Left renal cortex interstitium (tissue), 4 donors: ENCODE measurements at places on chromosomes 2 and 18.

GRCh38 chr2:74917702-74918619 lies 40.5 kb upstream of the POLE4 start:
- DNase-seq, result no peak

DNA sequence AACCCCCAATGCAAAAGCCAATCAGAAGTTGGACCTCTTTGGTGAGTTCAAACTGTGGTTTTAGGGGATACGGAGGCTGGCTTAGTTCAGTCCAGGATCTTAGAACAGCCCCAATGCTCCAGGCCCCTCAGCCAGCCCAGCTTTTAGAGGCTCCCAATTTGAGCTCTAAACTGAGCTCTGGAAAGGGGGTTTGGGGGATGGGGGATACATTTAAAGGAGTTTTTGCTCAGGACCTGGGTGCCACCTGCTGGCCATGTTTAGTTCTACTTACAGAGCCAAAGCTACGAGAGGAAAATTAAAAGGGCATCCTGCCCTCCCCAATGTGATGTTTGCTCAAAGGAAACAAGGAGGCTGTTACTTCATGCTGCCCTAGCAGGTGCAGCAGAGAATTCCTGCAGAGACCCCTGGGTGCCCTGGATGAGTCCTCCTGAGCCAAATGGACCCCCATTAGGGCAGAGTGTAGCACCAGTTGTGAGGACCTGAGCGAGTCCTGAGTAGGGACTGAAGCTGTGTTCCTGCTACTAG lies 15.9 kb upstream of the TMEM214 start:
- DNase-seq, result no peak

DNA sequence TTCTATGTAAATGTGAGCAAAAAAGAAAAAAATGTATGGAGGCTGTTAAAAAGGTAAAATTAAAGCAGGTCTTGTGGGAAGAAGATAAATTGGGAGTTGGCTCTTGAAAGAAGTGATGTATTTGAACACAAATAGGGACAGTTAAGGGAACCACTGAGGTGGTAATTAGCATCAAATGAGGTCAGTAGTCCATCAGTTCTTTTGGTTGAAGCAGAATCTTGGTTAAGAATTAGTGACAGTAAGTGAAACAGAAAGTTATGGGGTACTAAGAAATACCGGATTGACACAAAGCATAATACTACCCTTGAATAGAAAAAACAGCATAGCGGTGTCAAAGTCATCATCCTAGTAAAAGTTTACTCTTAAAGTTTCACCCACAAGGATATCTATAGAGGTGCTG lies 352.6 kb upstream of the VRK2 start:
- DNase-seq, result no peak

DNA sequence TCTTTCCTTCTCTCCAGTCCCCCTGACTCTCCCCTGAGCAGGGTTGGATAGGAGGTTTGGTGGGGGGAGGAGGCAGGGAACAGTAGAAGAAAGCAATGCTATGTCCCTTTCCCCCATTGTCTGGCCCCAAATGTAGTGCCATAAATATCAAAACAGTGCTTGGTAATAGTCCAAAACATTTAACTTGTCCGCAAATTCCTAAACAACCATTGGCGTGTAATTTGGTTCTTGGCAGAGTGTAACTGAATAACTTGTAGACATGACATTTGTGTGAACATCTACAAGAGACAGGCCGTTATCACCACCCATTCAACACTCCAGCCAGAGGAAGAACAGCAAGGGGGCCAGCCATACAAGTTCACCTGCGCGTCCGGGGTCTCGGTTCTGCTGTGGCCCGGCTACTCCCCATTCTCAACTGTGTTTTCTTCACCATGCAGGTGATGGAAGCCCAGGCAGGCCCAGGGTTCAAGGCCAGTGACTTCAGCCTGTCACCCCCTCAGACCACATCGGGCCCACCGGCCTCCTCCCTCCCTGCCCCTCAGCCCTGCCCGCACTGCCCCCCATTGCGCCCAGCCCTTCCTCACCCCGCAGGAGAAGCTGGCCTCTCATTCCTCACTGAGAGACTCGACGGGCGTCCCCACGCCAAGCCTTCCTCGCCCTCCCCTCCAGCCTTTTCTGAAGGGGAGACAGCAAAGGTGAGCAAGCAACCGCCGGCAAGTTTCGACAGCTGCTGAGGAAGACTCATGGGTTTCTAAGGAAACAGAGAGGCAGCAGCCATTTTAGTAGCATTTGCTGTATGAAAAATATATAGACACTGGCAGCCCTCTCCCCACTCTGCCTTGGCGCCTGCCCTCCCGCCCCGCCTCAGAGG lies 699 bp upstream of the RAPGEF4 start:
- DNase-seq, result no peak
